ENCODE measurements at places on chromosomes 11 and 22.

DNA sequence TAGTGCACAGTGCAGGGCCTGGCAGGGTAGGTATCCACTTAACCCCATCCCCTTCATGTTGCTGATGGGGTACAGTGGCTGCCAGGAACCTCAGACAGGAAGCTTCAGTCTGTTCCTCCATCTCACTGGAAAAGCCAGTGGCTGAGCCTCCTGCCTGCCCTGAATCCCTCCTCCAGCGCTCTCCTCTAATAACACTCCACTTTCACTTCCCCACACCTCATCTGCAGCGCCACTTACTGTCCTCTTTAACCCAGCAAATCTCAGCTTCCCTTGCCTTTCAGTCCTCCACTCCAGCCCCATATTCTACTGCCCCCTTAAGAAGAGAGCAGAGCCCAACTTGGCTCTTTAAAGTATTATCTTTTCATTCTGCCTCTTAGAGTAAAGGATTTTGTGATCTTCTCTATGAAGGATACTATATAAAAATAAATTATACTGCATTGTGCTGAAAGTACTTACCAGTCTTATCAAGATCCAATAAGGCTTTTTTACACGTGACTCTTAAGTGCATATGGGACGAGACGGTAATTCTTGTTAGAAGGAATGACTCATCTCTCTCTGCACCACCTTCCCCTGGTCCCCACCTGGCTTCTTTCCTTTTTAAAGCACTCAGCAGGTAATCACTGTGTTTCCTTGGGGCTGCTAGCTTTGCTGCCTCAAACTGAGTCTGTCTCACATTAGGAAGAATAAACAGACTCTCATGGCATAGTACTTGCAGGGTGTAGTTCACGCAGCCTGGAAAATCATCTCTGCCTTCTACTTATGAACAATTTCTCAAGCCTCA, 238.0 kb upstream of the NARS2 start:
- no peak for DNase-seq

DNA sequence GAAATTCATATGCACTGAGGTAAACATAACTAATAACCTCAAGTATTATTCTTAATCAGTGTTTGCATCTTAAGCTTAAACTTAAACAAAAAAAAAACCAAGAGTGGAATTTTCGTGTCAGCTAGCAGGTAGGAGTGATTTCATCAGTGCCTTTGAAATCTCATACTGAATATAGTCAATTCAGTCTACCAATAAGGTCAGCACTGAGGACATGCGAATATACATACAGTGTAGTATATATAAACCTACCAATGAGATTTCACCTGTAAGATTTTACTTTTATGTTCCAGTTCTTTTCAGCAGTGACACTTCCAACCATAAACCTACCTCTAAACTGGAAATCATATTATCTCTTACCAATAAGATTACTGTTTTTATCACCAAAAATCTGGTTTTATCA, 27.0 kb downstream of the SAAL1 start:
- DNase-seq = no peak

- no peak for DNase-seq
Observed at GRCh38 chr11:29786092-29786491, 230.7 kb downstream of the KCNA4 start.

GRCh38 chr11:25094085-25094802, 597.4 kb downstream of the LUZP2 start:
- DNase-seq = no peak

DNA sequence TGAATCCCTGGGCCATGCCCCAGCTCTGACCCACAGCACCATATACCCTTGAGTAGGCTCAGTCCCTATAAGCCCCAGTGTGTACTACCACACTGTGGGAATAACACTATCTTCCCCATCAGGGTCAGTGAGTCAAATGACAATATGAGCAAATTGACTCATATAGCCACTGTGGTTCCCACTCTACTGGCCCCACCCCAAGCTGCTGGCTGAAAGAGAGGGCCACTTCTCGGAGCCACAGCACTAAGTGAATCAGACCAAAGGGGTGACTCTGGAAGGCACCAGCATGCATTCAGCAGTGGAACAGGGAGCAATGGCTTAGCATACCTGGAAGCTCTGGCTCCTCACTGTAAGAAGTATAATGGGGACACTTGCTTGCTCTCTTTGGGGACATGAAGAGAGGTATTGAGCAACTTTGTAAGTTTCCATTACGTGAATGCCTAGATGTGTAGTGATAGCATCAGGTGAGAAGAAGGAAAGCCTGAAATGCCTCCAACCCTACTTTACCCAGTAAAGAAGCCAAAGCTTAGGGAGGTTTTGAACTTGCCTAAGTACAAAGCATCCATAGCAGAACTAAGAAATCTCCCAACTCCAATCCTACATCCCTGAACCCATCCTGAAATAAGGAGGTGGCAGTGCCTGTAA, 13.5 kb downstream of the CD59 start:
- no peak for DNase-seq

DNA sequence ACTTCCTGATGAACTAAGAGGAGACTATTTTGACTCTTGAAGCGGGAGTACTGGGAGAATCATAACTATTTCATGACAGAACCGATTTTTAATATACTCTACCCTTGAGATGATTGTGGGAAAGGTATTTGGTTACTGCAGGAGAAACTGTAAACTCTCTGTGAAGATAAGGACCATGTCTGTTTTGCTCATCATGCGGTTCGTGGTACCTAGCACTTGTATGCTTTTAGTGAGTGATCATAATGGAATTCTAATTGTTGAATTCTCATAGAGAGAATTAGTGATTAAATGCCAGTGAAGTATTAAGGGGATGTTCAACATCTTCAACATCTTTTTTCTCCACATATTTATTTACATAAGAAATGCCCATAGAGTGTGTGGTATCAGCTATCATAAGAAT, 11.4 kb downstream of the AASDHPPT start:
- DNase-seq = no peak

DNA sequence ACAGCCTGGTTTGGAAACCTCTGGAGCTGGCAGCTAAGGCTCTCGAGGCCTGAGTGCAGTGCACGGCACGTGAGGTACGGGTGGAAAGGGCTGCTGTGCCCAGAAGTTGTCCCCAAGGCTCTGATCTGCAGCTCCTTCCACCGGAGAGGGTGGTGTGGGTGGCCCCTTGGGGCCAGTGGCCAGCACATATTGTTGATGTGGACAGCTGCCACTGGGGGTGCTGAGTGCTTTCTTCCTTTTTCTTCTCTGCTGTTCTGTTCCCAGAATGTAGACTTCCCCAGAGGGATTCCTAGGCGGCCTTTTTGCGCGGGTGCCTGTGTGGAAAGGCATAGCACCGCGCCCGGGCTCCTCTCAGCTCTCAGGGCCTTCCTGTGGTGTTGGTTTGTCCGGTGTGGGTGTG, 1476.5 kb downstream of the TBC1D22A start:
- DNase-seq = no peak

- no peak for DNase-seq
Observed at GRCh38 chr11:35799655-35800054, 137.1 kb downstream of the TRIM44 start.

DNA sequence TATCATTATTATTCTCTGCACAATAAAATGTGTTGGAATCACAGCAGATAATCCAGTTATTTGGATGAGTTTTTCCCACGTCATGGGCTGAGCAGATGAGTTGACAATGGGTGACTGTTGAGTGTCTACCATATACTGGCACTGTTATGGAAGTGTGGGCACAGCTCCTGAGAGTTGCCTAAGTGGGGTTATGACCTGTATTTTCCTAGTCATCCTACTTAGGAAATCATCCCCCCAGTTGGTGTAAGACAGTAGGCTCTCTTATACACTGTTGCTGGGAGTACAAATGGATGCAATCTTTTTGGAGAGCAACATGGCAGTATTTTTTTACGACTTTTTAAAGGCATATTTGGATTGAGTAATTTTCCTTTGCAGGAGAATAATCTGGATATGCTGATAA, 66.4 kb downstream of the TRAF6 start:
- DNase-seq = no peak

GRCh38 chr11:9575260-9576240, 2.1 kb downstream of the WEE1 start:
- DNase-seq = peak; percentile 56

- no peak for DNase-seq
Observed at GRCh38 chr11:33321422-33321821, 64.2 kb downstream of the HIPK3 start.

DNA sequence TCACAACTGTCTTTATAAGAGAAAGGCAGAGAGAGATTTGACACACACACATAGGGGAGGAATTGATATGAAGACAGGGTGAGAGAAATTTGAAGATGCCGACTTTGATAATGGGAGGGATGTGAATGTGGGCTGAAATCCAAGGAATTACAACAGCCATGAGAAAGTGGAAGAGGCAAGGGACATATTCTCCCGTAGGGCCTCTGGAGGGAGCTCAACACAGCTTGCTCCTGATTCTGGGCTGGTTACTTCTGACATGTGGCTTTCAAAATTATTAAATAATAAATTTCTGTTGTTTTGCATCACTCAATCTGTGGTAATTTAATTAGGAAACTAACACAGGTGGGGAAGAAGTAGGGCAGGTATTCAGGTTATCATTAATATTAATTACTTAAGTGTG, 282.9 kb downstream of the LUZP2 start:
- DNase-seq = no peak

GRCh38 chr22:41274856-41275255, 11.1 kb downstream of the RANGAP1 start:
- no peak for DNase-seq

DNA sequence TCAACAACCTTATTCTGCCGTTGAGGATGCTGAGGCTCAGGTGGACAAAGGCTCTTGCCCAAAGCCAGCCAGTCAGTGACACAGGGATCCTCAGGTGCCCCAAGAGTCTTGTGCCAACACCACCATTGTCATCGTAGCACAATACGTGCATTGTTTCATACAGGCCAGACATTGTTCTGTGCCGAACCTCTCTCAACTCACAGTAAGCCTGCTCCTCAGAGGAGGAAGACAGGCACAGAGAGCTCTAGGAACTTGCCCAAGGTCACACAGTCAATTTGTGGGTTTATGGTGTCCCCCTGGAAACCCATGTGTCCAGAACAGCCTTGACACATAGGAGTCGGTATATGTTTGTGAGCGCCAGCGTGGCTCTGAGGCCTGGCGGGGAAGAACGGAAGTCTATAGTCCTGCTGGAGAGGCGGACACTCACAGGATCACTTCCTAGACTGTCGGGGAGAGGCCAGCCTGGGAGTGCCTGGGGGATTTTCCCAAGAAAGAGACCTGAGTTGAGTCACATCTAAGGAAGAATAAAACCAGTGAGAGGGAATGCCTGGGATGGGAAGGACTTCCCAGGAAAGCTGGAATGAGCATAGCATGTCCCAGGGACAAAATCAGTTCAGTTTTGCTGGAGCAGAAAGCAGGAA, 20.2 kb downstream of the LIF start:
- no peak for DNase-seq

- no peak for DNase-seq
Observed at GRCh38 chr11:57458060-57458409, 2.3 kb upstream of the RTN4RL2 start.

- DNase-seq = no peak
Observed at GRCh38 chr11:69475866-69476471, 5.5 kb upstream of the LINC01488 start.

- no peak for DNase-seq
Observed at GRCh38 chr22:44086271-44087088, 62.4 kb downstream of the PARVB start.

GRCh38 chr11:76131671-76132631, 74.4 kb downstream of the WNT11 start:
- DNase-seq = no peak

- no peak for DNase-seq
Observed at GRCh38 chr22:33481550-33481949, 423.4 kb upstream of the SYN3 start.
